ENCODE measurements at places on chromosomes 12 and 14. TPM values are rescaled to one million over a fixed set of nuclear protein-coding genes. Genes with fewer than 3 reads are reported as not detected.
A peak's percentile ranks its signal among the peaks of the same experiment; 100 is the strongest.

The BTBD6 gene
- 44.1 TPM for total RNA-seq

The KRT75 gene
- not detected for total RNA-seq

The BCL11B gene
- total RNA-seq = 0.17 TPM

The TMTC1 gene
- total RNA-seq = 0.52 TPM

GRCh38 chr14:86346818-86347384 is 817.0 kb downstream of the FLRT2 start:
- DNase-seq = no peak

DNA sequence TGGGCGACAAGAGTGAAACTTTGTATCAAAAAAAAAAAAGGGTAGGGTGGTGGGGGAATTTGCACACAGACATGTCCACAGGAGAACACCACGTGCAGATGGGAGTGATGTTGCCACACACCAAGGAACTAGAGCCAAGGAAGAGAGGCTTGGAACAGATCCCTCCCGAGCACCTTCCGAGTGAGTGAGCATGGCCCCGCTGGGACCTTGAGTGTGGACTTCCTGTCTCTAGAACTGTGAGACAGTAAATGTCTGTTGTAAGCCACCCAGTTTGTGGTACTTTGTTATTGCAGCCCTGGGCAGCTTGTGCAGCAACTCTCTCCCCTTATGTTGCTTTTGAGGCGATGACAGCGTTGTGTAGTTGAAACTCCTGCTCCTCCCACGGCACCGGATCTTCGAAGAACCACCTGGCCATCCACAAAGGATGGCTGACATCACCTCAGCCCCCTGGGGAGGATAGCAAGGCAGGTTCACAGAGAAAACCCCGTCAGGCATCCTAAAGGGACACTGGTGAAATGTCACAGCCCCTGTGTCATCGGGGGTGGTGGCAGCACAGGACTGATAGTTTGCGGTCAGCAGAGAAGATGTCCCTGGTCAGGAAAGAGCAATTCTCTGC is 54.7 kb upstream of the PLEKHG3 start:
- DNase-seq = peak; percentile 84

DNA sequence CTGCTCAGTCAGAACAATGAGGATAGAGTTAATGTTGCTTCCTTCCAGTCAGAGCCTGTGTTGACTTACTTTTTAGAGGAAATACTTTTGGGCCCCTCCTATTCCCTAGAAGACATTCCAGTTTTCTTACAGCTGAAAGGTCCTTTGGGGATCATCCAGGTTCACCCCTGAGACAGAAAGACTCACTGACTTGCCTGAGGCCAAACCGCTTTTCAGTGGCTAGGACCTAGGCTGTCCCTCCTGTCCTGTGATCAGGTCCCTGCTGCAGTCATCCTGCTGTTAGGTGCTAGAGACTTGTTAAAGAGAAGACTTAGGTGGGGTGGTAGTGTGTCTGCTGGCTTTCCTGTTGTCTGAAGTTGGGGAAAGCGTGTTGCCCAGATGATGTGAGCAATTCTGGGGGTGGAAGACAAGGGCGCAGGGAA is 39.6 kb downstream of the SUSD6 start:
- peak; percentile 45 for DNase-seq

All from renal cortical epithelial cell (primary cell).